WTC11 (cell line): ENCODE measurements at places on chromosomes 6 and 20. TPM values are rescaled to one million over a fixed set of nuclear protein-coding genes. Genes with fewer than 3 reads are reported as not detected.

GRCh38 chr6:81900616-81901015 lies 148.1 kb upstream of the TENT5A start:
- H3K4me3 ChIP-seq: no peak overlapping the region
- H3K27ac ChIP-seq: no peak overlapping the region
- H3K4me1 ChIP-seq: peaks cover 14% of the 10 kb centered on the region
- no peak for DNase-seq

DNA sequence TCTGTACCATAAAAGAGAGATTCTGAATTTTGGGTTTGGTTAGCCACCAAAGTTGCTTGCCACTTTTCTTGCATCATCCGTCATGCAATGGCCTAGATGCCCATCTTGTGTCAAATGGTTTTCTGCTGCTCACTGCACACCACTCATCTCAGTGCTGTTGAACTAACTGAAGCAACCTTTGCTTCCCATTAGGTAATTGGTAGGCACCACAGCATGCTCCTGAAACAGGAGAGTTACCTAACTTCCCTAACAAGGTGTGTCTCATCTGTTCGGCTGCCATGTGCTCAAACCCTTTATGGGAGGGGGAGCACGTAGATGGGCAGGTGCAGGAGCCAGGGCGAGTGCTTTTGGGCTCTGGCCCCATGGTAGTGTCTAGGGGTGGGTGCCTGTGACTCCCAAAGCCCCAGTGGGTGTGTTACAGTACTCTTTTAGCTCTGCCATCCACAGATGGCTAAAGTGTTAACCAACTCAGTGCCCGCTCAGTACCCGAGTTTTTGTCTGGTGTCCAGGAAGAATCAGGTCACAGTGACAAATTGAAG lies 147.4 kb upstream of the SPACA1 start:
- no peaks in the 10 kb centered on the region for H3K36me3 ChIP-seq
- peaks cover 43% of the 10 kb centered on the region for H3K4me1 ChIP-seq
- DNase-seq: no peak
- no peak overlapping the region for H3K27ac ChIP-seq

Gene ZNF165
- total RNA-seq: 8.0 to 9.4 TPM (median 9.2 TPM) in 3 replicates

Gene APMAP
- 55.3 to 64.4 TPM (median 62.1 TPM) in 3 replicates for total RNA-seq
